ENCODE measurements at places on chromosomes 7 and 10. TPM values are rescaled to one million over a fixed set of nuclear protein-coding genes. Genes with fewer than 3 reads are reported as not detected.

FAM131B gene
- total RNA-seq, result 0.38 TPM

GIMAP1 gene
- 1.4 TPM for total RNA-seq

PKD2L1 gene
- total RNA-seq, result 0.20 TPM

HMX2 gene
- not detected for total RNA-seq

ANKRD2 gene
- total RNA-seq, result not detected

DNA sequence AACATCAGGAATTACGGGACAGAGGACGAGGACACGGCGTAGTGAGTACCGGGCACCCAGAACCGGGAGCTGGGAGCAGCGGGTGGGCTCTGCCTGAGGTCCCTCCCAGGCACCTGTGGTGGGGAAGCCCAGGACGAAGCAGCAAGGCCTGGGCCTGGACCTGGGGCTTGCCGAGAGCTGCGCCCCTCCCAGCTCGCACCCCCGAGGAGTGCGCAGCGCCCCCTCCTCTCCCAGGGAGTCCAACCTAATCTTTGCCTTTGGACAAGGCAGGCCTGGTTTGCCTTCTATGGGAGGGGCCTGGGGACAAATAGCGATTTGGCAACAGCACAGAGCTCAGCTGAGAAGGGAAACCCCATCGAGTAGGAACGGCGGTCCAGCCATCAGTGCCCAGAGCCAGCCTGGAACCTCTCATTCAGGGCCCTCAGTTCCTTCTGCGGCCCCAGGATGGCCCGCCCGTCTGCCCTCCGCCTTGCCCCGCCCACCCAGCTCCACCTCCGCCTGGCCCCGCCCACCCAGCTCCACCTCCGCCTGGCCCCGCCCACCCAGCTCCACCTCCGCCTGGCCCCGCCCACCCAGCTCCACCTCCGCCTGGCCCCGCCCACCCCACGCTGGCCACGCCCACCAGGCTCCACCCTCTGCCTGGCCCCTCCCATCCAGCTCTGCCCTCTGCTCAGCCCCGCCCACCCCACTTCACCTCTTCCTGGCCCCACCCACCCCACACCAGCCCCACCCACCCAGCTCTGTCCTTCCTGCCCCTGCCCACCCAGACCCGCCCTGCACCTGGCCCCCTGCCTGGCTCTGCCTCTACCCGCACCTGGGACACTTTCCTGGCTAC, 32.5 kb upstream of the KNDC1 start:
- DNase-seq, result no peak

DNA sequence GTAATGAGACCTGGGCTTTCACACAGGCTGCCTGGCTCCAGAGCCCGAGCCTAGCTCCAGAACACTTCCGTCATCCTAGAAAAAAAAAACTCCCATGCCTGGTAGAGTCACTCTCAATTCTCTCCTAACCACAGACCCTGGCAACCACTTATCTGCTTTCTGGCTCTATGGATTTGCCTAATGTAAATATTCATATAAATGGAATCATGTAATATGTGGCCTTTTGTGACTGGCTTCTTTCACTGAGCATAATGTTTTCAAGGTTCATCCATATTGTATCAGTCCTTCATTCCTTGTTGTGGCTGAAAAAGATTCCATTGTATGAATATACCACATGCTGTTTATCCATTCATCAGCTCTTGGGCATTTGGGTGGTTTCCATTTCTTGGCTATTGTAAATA, 167.7 kb upstream of the MKLN1 start:
- no peak for DNase-seq

DNA sequence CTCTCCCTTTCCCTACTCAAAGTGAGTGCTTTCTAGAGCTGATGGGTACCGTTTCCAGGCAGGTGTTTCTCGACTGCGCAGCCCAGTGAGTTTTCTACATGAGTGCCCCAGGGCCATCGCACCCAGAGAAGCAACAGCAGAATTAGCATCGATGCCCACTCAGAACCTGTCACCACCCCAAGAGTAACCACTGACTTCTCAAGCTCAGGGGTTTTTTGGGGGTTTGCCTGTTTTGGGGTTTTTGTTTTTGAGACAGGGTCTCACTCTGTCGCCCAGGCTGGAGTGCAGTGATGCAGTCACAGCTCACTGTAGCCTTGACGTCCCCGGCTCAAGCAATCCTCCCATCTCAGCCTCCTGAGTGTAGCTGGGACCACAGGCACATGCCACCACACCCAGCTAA, 25.7 kb downstream of the SNX8 start:
- DNase-seq, result no peak

GRCh38 chr7:55641273-55641691, 69.0 kb upstream of the VOPP1 start:
- DNase-seq, result no peak

DNA sequence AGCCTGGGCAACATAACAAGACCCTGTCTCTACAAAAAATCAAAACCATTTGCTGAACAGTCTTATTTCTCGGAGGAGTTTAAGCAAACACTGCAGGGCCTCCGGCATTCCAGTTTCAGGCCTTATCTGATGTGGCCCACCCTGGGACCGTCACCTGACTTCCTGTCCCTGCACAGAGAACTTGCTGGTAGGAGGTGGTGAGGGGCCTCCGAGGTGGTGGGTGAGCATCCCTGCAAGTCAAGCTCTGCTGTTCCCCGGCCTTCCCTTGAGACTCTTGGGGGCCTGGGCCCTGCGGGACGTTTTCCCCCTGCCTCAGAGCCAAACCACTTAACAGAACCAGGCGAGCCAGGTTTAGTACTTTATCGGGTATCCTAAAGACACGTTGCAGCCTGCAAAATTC, 44.5 kb upstream of the AP5Z1 start:
- DNase-seq, result no peak

- no peak for DNase-seq
These were observed 148.9 kb upstream of the SLC13A1 start for GRCh38 chr7:123348690-123349089.

Data from left lobe of liver (tissue), 2 donors.